Stimulated activated CD8-positive, alpha-beta memory T cell treated with anti-CD3 and anti-CD28 coated beads, Interleukin-7, amount 100 ng/mL, for 48 hours (primary cell): ENCODE measurements at places on chromosomes 7 and 10.
A peak's percentile ranks its signal among the peaks of the same experiment; 100 is the strongest.

DNA sequence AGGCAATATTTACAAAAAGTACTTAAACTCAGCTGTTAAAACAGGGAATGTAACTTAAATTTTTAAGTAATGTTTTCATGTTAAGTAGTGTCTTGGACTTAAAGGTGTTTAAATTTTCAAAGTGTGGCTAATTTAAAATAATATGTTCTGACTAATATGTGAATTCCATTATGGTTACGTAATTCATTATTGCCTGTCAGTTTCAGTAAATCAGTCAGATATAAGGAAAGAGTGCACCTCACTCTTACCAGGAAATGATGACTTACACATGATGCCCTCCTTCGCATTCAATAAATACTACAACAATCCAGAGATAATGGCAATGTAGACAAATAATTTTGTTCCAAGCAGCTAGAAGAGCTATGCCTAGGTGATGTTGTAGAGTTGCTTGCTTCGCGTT is 69.0 kb upstream of the WNT16 start:
- no peak for DNase-seq

GRCh38 chr7:47349401-47349800 is 232.5 kb downstream of the TNS3 start:
- DNase-seq = no peak

GRCh38 chr10:51266496-51266895 is 192.2 kb downstream of the PRKG1 start:
- no peak for DNase-seq

DNA sequence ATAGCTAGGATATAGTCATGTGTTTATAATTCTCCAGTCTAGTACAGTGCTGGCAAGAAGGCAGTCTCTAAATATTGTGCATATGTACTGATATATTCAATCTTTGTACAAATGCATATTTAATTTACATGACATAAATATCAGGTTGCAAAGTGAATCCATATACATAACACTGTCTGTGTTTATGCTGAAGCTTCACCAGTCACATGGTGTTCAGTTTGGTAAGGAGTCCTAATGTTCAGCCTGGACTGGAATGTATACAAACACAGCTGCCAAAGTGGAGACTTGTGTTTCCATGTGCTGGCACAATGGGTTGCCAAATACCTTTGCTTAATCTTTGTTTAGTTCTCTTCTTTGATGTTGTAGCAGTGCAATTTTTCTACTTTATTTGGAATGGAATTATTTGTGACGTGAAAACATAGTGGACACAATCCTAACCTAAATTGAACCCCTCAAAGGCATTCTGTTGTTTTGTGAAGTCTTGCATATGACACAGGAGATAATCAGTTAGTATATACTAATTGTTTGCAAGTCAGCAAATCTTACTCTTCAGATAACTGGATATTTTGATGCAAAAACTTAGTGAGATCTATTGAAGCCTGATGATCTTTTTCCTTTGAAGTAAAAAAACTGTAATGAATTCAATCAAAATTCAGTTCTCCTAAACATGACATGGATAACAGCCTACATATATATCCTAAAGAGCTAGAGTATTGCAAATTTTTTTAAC is 17.3 kb upstream of the ARL4A start:
- DNase-seq = no peak

- no peak for DNase-seq
Measured at GRCh38 chr10:89645742-89646172, 715 bp upstream of the PANK1 start.

GRCh38 chr7:47739301-47739875 is 157.5 kb upstream of the TNS3 start:
- no peak for DNase-seq

GRCh38 chr10:14665304-14665703 is 109.4 kb downstream of the FAM107B start:
- DNase-seq = no peak

DNA sequence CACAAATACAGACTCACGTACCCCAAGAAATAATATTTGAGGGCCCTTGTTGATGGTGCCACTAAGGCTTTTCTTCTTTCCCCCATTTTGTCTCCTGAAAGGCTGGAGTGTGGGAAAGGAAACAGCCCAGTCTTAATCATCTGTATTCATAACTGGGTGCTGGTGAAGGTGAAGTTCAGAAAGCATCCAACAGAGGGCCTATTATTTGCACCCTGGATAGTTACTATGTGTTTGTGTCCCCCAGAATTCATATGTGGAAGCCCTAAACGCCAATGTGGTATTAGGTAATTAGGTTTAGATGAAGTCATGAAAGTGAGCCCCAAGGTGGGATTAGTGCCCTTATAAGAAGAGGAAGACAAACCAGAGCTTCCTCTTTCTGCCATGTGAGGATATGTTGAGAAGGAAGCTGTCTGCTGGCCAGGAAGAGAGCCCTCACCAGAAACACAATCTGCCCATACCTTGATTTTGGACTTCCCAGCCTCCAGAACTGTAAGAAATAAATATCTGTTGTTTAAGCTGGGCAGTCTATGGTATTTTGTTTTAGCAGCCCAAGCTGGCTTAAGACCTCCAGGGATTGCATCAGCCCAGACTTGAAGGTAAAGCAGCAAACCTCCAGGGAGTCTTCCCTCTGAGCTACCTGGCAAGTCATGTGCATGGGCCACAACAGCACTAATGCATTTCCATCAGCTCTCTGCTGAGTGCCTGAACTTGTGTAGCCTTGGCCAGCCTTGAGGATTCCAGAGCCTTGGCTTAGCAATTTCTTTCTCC is 90.0 kb upstream of the ADRB1 start:
- DNase-seq = no peak

GRCh38 chr10:14926722-14927416 is 27.0 kb downstream of the DCLRE1C start:
- DNase-seq = no peak

DNA sequence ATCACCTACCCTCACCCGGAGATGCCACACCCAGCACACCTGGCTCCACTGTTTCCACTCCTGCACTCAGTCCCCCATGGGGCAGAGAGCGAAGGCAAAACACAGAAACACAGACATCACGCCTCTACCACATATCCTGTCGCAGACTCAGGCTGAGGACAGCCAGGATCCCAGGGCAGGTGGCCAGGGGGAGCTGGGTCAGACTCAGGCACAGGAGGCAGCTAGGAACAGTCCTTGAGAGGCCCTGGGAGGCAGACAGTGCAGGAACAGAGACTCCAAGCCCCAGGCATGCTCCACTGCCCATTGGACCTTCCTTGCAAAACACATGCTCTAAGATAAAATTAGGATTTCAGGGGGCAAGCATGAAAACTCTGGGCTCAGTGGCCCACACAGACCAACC is 154.4 kb upstream of the C7orf33 start:
- no peak for DNase-seq

DNA sequence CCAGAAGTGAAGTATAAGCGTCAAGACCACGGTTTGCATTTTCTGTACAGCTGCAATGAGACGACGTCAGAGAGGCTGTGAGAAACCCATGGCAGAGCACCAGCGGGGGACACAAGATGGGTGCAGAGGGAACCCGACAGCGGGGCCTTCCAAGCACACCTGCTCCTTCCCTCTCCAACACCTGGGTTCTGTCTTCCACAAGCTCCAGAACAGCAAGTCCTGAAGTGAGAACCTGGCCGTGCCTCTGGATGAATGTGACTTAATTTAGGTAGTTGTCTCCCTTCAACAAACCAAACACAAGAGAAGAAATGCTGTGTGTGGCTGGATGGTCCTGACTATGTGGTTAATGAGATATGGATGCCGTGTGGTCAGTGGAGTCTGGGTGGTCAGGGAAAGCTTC is 76.1 kb downstream of the ADAM12 start:
- DNase-seq = no peak

DNA sequence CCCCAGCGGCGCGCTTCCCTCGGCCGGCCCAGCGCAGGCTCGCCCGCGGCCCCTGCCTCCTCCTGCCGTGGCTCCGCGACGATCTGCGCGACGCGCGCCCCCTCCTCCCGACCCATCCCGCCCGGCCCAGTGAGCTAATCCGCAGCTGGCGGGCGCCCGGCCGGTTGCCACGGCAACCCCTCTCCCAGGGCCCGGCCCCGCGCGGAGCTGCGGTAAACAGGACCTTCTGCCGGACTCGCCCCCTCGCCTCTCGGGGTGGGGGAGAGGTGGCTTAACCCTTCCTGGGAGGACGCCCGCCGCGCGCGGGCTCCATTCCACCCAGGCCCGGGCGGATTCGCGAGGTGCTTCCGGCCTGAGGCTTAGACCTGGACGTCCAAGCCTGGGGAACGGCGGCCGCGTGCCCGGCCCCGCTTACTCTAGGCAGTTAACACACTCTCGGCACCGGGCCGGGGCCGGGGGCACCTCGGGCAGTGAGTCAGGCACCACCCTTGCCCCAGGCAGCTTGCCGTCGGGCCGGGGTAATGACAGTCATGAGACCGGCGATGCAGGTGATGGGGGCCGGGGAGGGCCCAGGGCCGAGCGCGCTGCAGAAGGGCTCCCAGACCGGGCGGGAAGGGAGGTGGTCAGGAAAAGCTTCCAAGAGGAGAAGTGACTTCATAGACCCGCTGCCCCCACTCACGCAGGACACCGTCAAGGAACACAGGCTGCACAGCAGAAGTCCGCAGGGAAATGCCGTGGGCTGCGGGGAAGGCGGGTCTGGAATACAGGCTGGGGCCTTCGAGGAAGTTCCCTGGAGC is at the start of gene DENND2A:
Gene DENND2A (minus strand): TSS at position 87 of the 797 bp plus-strand sequence. CDS start 38,416 bp downstream, outside the sequence.
- no peak for DNase-seq

GRCh38 chr10:99562631-99563030 is 29.9 kb downstream of the NKX2-3 start:
- no peak for DNase-seq

DNA sequence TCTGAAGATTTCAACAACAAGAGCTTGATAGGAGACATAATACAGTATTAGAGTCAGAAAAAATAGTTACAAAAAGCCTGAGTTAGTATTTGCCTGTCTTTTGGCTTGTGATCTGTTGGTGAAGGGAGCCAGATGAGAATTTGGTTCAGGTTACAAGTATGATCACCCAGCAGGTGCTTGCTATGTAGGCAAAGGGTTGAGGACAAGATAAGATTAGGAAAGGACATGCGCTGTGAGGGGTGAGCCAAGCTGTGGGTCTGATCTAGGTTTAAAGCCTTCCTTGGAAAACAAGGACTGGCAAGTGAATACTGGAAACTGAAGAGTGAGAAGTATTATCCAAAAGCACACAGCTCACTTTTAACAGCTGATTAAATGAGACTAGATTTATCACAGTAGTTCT is 28.7 kb upstream of the CD36 start:
- no peak for DNase-seq

GRCh38 chr10:132470410-132471124 is 67.0 kb upstream of the INPP5A start:
- DNase-seq = peak; percentile 43

GRCh38 chr7:121953601-121954000 is 80.6 kb downstream of the PTPRZ1 start:
- no peak for DNase-seq

DNA sequence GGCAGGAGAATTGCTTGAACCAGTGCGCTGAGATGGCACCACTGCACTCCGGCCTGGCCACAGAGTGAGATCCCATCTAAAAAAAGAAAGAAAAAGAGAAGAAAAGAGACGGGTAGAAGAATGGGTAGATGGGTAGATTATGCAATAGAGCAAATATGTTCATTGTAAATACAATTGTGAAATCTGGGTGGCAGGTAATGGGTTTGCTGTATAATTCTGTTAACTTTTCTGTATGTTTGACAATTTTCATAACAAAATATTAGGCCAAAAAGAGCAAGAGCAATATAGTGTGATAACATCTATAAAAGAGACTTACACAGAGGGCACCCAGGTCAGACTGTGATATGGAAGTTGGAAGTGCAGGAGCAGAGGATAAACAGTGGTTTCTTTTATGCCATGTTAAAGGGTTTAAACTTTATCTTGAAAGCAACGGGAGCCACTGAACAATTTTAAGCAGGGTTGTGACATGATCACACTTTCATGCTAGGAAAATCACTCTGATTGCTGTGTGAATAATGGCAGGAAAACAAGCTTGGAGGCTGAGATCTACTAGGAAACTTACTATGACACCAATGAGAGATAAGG is 6.7 kb upstream of the COL28A1 start:
- no peak for DNase-seq

- DNase-seq = no peak
Measured at GRCh38 chr7:122518488-122518887, 180.4 kb downstream of the RNF133 start.

DNA sequence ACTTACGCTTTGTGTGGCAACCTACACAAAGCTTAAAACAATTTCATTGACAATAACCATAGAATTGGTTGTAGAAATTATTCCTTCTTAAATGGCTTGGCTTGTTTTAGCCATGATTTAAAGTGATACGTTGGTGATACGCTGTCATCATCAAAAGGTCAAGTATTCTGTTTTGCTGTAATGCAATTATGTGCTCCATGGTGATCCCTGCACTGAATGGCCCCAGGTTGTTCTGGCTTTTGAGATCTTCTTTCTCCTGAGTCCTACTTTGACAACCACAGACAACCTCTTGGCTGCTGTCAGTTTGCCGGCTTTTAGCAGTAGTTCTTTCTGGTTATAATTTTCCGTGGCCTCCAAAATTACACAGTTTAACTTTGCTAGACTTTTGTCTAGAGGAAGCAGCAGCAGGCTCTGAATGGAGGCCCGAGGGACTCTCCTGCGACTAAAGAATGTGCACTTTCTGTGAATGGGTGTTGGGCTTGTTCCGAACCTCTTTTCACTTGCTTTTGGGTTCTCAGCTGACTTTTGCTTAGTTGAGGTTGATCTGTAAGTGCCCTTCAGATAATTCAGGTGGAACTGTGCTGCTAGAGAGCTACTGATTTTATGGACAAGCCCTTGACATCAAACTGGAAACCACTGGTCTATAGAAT is 104.7 kb downstream of the TMEM178B start:
- DNase-seq = no peak

- no peak for DNase-seq
Measured at GRCh38 chr10:127776816-127777215, 39.8 kb downstream of the FOXI2 start.

- no peak for DNase-seq
Measured at GRCh38 chr10:91537614-91538383, 95.1 kb downstream of the PPP1R3C start.

- DNase-seq = no peak
Measured at GRCh38 chr7:117084286-117084685, 131.0 kb downstream of the ST7 start.

GRCh38 chr7:55526329-55526728 is 46.0 kb downstream of the VOPP1 start:
- DNase-seq = no peak

DNA sequence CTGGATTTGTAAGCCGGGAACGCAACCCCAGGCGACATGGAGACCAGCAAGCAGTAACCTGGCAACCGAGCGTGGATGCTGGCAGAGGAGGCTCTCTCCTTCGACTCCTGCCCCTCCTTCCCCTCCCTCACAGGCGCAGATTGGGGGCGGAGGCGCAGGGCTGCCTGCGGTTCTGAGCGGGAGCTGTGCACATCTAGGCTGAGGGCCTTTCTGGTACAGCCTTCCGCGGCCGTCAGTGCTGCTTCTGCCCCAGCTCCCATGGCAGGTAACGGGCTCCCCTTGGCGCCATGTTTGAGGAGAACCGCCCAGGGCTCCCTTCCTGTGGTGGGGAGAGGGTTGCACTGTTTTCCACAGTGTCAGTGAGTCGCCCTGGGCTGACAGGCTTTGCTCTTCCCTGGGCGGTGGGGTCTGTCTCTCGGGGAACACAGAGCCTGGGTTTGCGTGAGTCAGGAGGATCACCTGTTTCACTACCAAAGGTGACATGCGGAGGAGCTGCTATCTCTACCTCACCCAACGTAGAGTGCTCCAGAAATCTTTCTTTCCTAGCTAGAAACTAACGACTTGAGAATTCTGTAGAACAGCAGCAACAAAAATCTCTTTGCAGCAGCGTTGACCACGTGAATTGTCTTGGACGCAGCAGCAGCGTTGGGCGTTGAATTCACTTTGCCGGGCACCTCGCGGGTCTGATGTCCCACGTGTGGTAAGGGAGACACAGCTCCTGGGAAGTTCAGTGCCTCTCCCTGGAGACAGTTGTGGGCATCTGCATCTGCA is 154.8 kb upstream of the COBL start:
- no peak for DNase-seq

- no peak for DNase-seq
Measured at GRCh38 chr7:150990416-150991186, at the start of gene NOS3. NOS3 (plus strand) TSS chr7:150991017; CDS start chr7:150993804, 2,787 bp downstream.
